ENCODE measurements at places on chromosomes 12 and 14. TPM values are rescaled to one million over a fixed set of nuclear protein-coding genes. Genes with fewer than 3 reads are reported as not detected.

- H3K4me1 ChIP-seq, result peaks cover 46% of the 10 kb centered on the region
- no peaks in the 10 kb centered on the region for H3K36me3 ChIP-seq
- H3K4me3 ChIP-seq, result no peak overlapping the region
- peak overlapping the region; percentile 52 for H3K27ac ChIP-seq
- H3K27me3 ChIP-seq, result no peaks in the 10 kb centered on the region
Observed at GRCh38 chr12:49689785-49690184, 17.4 kb downstream of the FMNL3 start.

DNA sequence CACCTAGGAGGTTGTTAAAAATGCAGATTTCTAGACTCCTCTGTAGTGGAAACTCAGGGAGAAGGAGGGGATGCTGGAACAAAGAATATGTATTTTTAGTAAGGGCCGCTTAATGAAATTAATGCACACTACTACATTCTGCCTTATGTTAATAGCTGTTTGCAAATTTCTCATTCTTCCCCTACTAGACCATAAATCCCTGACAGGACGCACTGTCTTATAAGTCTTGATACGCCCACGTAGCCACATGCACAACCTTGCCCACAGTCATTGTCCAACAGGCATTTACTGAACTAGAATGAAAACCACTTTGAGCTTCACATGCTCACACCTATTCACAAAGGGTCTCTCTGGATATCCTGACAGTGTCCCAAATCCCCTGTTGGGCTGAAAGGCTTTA, 10.5 kb downstream of the KRT2 start:
- no peak for DNase-seq
- H3K36me3 ChIP-seq, result no peaks in the 10 kb centered on the region
- H3K4me3 ChIP-seq, result no peak overlapping the region
- H3K27me3 ChIP-seq, result no peaks in the 10 kb centered on the region

DNA sequence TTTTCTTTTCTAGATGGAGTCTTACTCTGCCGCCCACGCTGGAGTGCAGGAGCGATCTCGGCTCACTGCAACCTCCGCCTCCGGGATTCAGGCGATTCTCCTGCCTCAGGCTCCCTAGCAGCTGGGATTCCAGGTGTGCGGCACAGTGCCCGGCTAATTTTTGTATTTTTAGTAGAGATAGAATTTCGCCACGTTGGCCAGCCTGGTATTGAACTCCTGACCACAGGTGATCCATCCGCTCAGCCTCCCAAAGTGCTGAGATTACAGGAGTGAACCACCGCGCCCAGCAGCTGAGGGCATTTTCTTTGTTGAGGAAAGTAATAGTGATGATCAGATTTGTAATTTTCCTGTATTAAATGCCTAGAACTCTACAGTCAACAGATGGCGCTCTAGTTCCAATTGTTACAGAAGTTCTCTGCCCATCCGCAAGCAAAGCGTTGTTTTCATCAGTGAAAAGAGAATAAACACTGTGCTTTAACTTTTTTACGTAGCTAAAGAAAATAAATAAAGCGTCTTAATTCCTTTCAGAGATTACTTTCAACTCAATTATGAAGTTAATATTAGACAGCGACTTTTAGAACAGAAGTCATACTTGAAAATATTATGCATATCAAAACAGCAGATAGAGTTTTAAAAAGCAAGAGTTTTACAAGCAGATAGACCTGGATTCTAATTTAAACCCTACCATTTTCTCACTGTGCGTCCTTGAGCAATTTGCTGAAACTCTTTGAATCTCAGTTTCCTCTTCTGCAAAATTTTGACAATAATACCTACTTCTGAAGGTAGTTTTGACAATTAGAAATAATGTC, 335.1 kb downstream of the DUSP6 start:
- H3K27ac ChIP-seq, result peak overlapping the region; percentile 86
- H3K4me1 ChIP-seq, result peaks cover 16% of the 10 kb centered on the region
- H3K4me3 ChIP-seq, result peak overlapping the region; percentile 83
- peak; percentile 51 for DNase-seq
- H3K36me3 ChIP-seq, result peaks cover 7% of the 10 kb centered on the region
- H3K27me3 ChIP-seq, result no peaks in the 10 kb centered on the region

- H3K27ac ChIP-seq, result no peak overlapping the region
- H3K27me3 ChIP-seq, result no peaks in the 10 kb centered on the region
- peaks cover 28% of the 10 kb centered on the region for H3K4me1 ChIP-seq
- H3K4me3 ChIP-seq, result no peak overlapping the region
- H3K36me3 ChIP-seq, result peaks cover 19% of the 10 kb centered on the region
Observed at GRCh38 chr14:50318031-50318626, 6.0 kb downstream of the DMAC2L start.

- peak overlapping the region; percentile 74 for H3K4me3 ChIP-seq
- DNase-seq, result no peak
- no peak overlapping the region for H3K27ac ChIP-seq
- peaks cover 54% of the 10 kb centered on the region for H3K27me3 ChIP-seq
Observed at GRCh38 chr12:99985129-99985570, 414 bp upstream of the ANKS1B start.

- H3K27ac ChIP-seq, result no peak overlapping the region
- peak overlapping the region; percentile 52 for H3K4me3 ChIP-seq
- peaks cover 4% of the 10 kb centered on the region for H3K4me1 ChIP-seq
- no peaks in the 10 kb centered on the region for H3K36me3 ChIP-seq
- peak; percentile 22 for DNase-seq
Observed at GRCh38 chr14:96762650-96763049, 34.5 kb upstream of the VRK1 start.

- H3K27me3 ChIP-seq, result no peaks in the 10 kb centered on the region
- no peak for DNase-seq
- H3K4me1 ChIP-seq, result peaks cover 80% of the 10 kb centered on the region
- H3K4me3 ChIP-seq, result peak overlapping the region; percentile 92
Observed at GRCh38 chr12:6956021-6956727, 5.0 kb downstream of the PTPN6 start.

GRCh38 chr14:76537906-76538647, 162.1 kb downstream of the ESRRB start:
- no peaks in the 10 kb centered on the region for H3K36me3 ChIP-seq
- no peak overlapping the region for H3K27ac ChIP-seq
- peaks cover 22% of the 10 kb centered on the region for H3K27me3 ChIP-seq
- no peak overlapping the region for H3K4me3 ChIP-seq
- DNase-seq, result no peak

DNA sequence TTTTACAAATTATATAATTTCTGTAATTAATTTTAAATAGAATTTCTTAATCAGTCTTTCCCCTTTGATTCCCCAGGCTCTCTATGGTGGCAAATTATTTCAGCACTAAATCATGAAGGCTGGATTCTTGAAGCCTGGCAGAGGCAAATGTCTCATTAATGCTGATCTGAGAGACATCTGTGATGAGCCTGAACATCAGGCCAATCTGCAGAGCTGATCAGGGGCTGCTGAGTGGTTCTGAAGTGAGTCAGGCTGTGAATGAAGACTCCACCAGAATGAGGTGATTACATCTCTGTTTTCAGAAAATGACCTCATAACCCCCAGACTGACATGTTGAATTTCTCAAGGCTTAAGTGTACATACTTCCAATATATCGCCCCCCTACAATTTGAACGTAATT, 124.2 kb upstream of the MIS18BP1 start:
- H3K4me3 ChIP-seq, result no peak overlapping the region
- H3K36me3 ChIP-seq, result no peaks in the 10 kb centered on the region
- no peaks in the 10 kb centered on the region for H3K4me1 ChIP-seq
- no peak overlapping the region for H3K27ac ChIP-seq
- no peaks in the 10 kb centered on the region for H3K27me3 ChIP-seq
- DNase-seq, result no peak

DNA sequence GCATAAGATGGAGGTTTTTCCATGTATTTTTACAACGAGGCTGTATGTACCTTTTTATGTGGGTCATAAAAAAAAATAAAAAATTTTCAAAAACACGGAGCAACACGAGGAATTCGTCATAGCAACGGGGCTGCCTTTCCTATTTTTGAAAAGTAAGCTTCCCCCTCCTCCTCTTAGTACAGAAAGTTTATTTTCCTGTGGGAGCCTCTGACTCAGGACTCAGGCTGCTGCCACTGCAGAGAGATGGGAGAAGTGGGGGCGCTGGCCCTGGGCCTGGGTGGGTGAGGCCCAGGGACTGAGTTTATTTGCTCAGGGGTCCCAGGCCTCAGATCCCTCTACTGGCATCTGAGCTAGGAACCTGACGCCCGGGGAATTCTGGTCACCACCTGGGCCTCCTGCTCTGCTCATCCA, 10.2 kb upstream of the CMKLR1 start:
- peaks cover 10% of the 10 kb centered on the region for H3K4me1 ChIP-seq
- no peak overlapping the region for H3K4me3 ChIP-seq
- H3K27me3 ChIP-seq, result peaks cover 5% of the 10 kb centered on the region
- no peak overlapping the region for H3K27ac ChIP-seq
- DNase-seq, result no peak
- H3K36me3 ChIP-seq, result no peaks in the 10 kb centered on the region

DNA sequence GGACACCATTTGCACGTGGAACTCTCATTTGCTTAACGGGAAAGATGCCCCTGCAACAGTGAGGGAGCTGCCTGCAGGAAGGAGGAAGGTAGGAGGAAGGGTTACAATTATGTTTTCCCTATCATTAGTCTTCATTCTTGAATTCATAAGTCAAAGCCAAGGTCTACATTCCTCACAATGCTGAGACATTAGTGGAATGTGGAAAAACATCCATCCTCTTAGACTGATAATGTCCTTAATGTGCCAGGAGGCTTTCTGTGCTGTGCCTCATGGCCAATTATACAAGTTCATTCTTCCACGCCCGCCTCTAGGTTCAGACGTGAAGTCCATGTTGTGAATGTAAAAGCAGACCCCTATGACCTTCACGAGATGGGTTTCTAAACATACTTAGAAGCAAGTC, 1212.4 kb upstream of the TMEM132C start:
- no peak overlapping the region for H3K27ac ChIP-seq
- no peak for DNase-seq
- no peaks in the 10 kb centered on the region for H3K4me1 ChIP-seq
- H3K4me3 ChIP-seq, result no peak overlapping the region

GRCh38 chr14:103286968-103287850, 46.8 kb upstream of the EIF5 start:
- no peak for DNase-seq
- H3K4me3 ChIP-seq, result no peak overlapping the region
- peaks cover 35% of the 10 kb centered on the region for H3K27me3 ChIP-seq

- peaks cover 6% of the 10 kb centered on the region for H3K27me3 ChIP-seq
- DNase-seq, result no peak
- H3K36me3 ChIP-seq, result no peaks in the 10 kb centered on the region
Observed at GRCh38 chr12:4223273-4223845, 50.2 kb upstream of the CCND2 start.

DNA sequence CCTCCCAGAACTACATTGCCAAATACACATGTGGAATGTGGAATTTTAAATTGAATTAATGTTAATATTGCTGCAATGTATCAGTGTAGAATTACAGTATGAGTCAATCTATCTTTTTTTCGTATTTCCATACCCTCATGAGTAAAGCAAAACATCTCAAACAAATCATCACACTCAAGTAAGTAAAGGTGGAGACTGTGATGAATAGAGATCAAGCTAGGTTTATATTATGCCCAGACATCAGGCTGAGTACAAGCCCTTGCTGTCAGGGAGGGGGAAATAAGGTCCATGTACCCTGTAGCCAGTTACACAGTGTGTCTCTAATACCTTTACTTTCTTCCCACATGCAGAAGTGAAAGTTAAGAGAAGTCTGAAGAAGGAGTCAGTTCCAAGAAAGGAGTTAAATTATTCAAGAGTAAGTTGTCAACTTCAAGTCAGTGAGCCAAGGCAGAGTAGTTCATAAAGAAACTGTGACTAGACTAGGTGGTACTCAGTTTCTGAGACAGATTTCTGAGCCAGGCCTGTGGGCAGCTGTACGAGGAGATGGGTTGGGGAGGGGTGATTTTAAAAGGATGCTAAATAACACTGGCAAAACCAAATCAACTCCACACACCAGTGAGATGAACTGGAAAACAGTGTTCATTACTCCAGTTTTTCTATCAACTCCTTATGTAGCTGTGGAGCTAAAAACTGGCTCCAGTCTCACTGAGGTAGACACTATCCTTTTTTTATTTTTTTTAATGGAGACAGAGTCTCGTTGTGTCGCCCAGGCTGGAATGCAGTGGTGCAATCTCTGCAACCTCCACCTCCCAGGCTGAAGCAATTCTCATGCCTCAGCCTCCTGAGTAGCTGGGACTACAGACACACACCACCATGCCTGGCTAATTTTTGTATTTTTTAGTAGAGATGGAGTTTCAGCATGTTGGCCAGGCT, 23.8 kb upstream of the STK38L start:
- H3K27me3 ChIP-seq, result peaks cover 15% of the 10 kb centered on the region
- H3K36me3 ChIP-seq, result no peaks in the 10 kb centered on the region
- peak; percentile 16 for DNase-seq
- peak overlapping the region; percentile 35 for H3K4me3 ChIP-seq
- peak overlapping the region; percentile 13 for H3K27ac ChIP-seq

DNA sequence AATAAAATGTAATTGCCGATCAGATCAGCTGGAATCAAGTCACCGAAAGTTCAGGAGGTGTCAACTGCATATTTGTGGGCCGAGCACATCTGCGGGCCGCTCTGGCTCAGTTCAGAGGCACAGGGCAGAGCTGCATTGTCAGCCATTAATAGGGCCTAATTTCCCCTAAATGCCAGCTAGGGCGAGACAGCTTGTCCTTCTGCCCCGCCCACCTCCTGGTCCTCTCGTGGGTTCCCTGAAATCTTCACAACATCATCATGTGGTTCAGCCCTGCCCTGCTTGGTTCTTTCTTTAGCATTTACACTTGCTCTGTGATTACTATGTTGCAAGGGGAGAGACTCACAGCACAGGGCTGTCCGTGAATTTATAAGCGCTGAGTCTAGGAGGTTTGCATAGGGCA, 148.9 kb downstream of the CHST11 start:
- no peak overlapping the region for H3K27ac ChIP-seq
- no peak overlapping the region for H3K4me3 ChIP-seq
- H3K4me1 ChIP-seq, result peaks cover 33% of the 10 kb centered on the region
- H3K36me3 ChIP-seq, result no peaks in the 10 kb centered on the region
- no peak for DNase-seq

DNA sequence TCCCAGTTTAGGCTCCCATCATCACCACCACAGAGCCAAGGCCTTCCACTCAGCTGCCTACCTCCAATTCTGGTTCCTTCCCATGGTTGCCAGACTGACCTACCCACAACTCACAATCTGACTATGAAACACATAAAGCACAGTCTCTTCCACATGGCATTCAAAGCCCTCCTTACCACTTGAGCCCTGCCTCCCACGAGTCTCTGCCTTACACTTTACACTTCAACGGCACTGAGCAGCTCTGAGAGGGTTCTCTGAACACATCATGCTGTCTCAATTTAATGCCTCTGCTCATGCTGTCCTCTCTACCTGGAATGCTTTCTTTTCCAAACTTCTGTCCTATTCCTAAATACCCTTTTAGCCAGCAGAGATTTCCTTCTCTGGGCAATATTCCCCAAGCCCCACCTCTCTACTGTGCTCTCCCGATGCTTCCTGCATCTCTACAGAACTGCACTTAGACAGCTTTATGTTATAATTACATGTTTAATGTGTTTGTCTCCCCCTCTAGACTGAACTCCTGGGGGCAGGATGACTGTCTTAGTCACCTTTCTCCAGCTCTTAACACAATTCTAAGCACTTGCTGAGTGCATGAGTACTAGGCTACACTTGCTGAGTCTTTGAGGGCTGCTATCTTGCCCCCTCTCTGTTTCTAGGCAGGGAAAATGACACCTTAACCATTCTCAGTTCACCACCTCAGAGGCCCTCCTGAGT, 23.5 kb downstream of the FMNL3 start:
- H3K27ac ChIP-seq, result peak overlapping the region; percentile 21
- no peaks in the 10 kb centered on the region for H3K27me3 ChIP-seq
- DNase-seq, result no peak
- no peaks in the 10 kb centered on the region for H3K36me3 ChIP-seq
- H3K4me1 ChIP-seq, result peaks cover 45% of the 10 kb centered on the region
- no peak overlapping the region for H3K4me3 ChIP-seq

The RPGRIP1 gene
- total RNA-seq, result not detected

The TAS2R10 gene
- 0.31 TPM for total RNA-seq

The ZDHHC22 gene
- not detected for total RNA-seq

The SLC35E3 gene
- total RNA-seq, result 6.8 TPM

The ERP27 gene
- total RNA-seq, result 4.0 TPM

The PCNX1 gene
- 83.3 TPM for total RNA-seq

The GOLT1B gene
- 46.3 TPM for total RNA-seq

The DAZAP2 gene
- total RNA-seq, result 114 TPM

The NRL gene
- total RNA-seq, result 5.2 TPM

Data from activated T-cell treated with anti-CD3 and anti-CD28 coated beads, Interleukin-2, amount 50 U/mL, for 72 hours (primary cell).